Epithelial cell of proximal tubule (primary cell): ENCODE measurements at places on chromosomes 5 and 9. TPM values are rescaled to one million over a fixed set of nuclear protein-coding genes. Genes with fewer than 3 reads are reported as not detected.

GRCh38 chr9:127776195-127776923, 2.1 kb downstream of the SH2D3C start:
- no peak for DNase-seq

- no peak for DNase-seq
Measured at GRCh38 chr5:139650689-139651042, 2.5 kb downstream of the CXXC5 start.

DNA sequence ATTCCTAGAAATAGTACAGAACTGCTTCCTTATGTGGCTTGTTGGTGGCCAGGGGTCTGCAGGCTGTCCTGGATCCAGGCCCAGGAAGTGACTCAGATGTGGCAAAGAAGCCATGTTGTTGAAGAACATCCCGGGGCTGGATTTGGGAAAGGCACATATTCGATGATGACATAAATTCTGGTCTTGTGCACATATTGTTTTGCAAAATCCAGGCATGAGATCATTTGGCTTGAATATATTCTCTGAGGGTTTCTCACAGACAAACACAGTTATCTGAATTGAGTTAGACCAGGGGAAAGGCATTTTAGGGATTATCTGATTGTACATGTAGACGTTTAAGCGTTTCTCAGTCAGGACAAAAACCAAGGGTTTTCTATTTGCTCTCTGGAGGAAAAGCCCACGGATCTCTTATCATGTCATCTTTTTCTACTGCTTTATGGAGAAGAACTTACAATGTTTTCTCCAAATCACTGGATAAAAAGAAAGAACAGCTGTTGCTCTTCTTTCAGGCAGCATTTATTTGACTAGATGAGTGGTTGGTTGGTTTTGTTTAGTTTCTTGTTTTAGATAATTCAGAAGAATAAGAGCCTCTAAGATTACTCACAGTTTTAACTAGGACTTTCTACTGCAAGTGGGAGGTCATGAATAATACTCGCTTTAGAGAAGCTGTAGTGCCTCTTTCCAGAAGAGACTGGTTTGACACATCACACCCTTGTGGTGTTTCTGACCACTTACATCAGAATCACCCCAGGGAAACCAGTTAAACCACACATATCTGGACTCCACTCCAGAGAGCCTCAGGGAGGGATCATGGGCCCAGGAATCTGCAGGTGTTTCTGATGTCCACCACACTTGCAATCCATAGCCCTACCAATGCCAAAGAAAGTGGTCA, 29.5 kb upstream of the LHFPL2 start:
- peak; percentile 22 for DNase-seq

The PDZD2 gene
- total RNA-seq, result 1.8 and 8.4 TPM in 2 replicates

The PCDHA13 gene
- not detected in 2 replicates for total RNA-seq

DNA sequence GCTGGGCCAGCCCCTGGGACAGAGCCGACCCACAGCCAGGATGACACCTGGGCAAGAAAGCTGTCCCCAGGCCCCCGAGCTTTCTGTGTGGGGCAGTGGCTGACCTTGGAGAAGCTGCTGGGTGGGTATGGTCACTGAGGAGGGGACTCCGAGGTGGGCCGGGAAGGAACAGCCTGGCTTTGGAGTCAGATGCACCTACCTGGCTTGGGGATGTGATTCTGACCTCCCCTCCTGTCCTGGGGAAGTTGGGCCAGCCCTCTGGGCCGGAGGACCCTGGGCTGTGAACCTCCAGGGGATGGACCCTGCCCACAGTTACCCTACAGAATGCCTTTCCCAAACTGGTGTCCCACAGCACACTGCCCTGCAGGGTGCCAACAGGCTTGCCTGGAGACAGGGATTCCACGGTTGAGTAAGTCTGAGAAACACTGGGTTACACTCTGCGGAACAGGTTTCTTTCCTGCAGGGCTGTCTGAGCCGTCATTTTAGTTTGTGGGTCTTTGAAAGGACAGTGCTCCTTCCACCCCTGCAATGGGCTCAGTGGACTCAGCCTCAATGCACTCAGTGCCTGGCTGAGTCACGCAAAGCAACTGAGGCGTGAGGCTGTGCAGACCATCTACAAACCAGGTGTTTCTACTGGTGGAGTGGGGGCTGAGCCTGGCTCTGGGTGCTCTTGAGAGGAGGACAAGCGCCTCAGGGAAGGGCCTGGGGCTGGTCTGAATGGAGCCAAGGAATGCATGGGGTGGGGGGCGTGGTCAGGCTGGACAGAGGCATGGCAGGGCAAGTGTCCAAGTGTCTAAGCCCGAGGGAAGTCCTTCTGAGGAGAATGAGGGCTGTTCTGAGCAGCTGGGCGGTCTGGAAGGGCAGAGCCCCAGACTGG, 41.3 kb upstream of the PHYKPL start:
- no peak for DNase-seq

GRCh38 chr5:177494346-177495195, 2.8 kb downstream of the PDLIM7 start:
- no peak for DNase-seq

The WNK2 gene
- 0.29 and 1.0 TPM in 2 replicates for total RNA-seq

DNA sequence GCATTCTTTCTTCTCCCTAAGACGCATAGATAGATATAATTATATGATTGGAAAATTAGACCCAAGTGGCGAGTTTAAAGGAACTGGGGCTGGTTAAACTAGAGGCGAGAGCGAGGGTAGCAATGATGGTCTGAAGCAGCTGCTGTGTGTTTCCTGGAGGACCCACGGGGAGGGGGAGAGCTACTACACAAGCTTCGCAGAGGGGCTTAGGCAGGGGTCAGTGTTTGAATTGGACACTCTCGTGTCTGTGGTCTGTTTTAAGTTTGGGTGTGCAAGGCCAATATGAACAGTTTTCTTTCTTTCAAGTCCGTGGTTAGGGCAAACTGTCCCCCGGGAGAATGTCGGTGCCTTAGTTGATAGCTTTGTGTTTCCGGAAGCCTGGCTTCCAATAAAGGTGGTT, 43.1 kb downstream of the PDZD2 start:
- DNase-seq, result no peak

The CNTNAP3 gene
- total RNA-seq, result 5.5 and 16.6 TPM in 2 replicates

GRCh38 chr5:65840071-65840470, 86.3 kb upstream of the ERBIN start:
- DNase-seq, result no peak

The PRSS3 gene
- total RNA-seq, result 2.7 and 5.7 TPM in 2 replicates

DNA sequence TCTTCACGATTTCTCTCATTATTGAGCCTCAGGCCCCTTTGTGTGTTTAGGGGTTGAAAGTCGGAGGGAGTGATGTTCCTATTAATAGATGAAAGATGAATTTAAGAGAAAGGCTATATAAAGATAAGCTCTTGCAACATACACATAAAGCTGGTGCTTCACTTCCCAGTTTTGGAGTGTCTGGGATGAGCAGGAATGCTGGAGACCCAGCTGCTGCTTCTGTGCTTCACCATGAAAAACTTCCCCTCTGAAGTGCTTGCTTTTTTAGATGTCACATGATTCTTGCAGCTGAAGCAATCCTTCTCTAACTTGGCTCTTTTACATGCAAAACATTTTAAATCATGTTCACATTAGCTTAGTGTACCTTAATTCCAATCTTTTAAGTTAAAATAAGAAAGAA, 19.7 kb upstream of the SNCAIP start:
- DNase-seq, result no peak

- peak; percentile 42 for DNase-seq
Measured at GRCh38 chr5:62969409-62970120, 390.9 kb downstream of the LRRC70 start.

DNA sequence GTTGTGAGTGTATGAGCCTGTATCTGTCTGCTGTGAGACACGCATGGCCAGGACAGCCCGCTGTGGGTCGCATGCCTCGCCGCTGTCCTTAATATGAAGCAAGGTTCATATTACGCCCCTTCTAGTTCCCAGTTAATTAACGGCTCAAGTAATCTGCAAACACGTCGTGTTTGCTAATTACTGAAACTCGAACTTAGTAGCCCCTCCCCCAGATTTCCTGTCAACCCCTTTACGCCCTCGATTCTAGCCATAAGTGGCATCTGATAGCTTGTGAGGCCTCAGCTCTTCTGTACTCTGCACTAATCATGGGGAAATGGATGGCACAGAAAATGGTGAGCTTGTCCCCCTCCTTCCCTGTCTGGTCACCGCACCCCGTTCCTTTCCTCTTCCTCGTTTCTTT, 116.9 kb upstream of the OTULINL start:
- no peak for DNase-seq

DNA sequence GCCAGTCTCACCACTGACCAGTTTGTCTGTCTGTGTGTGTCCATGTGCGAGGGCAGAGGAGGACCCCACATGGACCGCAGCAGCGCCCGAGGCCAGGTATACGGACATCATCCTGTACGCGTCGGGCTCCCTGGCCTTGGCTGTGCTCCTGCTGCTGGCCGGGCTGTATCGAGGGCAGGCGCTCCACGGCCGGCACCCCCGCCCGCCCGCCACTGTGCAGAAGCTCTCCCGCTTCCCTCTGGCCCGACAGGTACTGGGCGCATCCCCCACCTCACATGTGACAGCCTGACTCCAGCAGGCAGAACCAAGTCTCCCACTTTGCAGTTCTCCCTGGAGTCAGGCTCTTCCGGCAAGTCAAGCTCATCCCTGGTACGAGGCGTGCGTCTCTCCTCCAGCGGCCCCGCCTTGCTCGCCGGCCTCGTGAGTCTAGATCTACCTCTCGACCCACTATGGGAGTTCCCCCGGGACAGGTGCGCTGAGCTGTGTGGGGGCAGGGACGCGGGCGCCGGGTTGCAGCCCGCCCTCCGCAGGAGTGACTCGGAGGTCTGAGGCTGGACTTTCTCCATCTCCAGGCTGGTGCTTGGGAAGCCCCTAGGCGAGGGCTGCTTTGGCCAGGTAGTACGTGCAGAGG, 6.5 kb downstream of the FGFR4 start:
- DNase-seq, result no peak

The MUSK gene
- not detected in 2 replicates for total RNA-seq

The DHX29 gene
- total RNA-seq, result 17.1 and 22.9 TPM in 2 replicates

- DNase-seq, result no peak
Measured at GRCh38 chr5:97088774-97089148, 53.6 kb downstream of the LIX1 start.

The PIP5KL1 gene
- 0.87 and 6.9 TPM in 2 replicates for total RNA-seq

DNA sequence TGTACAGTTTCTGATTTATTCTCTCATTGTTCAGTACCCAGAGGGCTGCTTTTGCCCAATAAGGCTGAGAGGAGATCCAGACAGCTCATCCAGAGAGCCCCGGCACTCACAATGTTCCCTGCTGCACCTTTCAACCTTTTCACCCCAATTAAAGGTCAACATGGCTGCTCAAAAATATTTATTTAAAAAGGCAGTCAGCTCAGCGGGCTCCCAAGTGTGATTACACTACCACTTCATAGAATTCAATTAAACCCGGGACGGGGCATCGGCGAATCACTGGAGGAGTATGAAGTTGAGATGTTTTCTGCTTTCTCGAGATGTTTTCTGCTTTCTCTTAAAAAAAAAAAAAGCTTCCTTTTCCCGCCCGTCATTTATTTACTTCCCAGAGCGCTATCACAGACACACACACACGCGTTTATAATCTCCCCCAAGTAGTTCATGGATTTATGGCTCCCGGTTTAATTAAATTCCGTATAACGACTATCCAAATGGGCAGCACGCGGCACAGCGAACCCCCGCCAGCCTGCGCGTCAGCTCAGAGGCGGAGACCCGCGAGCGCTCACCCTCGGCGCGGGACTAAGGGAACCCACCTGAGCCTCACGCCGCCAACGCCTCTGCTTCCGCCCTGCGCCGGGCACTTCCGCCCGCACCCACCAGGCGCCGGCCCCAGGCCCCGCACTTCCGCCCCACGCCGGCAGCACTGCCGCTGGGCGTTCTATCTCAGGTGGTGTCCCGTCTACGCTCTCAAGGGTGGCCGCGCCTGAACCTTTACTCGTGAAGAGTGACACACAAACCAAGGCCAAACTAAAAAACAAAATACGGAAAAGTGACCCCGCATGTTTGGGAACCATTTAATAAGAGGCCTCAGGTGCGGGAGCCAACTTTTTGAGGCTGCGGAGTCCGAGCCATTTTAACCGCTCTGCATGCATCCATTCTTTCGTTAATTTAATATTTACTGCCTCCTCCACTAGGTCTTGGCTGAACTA, at the start of gene C5orf63:
Gene C5orf63, minus strand, starts transcription at position 642 of the 986 bp plus-strand sequence. CDS start 14,507 bp downstream, outside the sequence.
- DNase-seq, result no peak

- no peak for DNase-seq
Measured at GRCh38 chr5:161889971-161890370, 42.1 kb downstream of the GABRA1 start.

DNA sequence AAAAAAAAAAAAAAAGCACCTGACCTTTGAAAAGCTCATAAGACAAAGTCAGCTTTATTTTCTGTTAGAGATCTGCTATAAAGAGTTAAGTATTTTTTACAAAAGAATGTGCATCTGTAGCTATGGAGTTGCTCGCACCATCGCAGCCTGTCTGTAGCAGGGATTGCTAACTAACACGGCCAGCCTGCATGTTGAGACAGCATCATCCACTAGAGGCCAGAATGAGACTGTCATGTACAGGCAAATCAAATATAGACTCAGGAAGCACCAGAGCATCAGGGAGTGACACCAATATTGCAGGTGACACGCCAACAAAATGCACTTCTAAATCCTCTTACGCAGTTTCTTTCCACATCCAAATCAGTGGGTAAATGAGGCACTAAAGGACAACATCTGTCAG, 136.3 kb upstream of the RASEF start:
- peak; percentile 25 for DNase-seq

DNA sequence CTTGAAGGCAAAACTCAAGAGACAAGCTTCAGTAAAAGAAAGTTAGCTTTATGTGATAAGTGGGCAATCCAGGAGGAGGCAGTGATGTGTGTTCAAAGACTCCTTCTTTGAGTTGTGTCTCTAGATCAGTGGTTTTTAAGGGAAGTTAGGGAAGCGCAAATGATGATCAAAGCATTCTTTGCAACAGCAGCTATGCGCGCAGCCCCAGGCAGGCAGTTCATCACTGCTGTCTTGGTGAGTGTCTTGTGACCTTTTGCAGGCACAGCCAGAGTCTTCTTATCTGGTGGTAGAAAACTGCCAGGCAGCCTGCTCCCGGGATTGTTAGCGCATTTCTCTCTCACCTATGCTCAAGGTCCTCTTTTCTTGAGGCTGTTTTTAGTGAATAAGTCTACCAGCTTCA, 40.3 kb upstream of the CLK4 start:
- DNase-seq, result no peak

DNA sequence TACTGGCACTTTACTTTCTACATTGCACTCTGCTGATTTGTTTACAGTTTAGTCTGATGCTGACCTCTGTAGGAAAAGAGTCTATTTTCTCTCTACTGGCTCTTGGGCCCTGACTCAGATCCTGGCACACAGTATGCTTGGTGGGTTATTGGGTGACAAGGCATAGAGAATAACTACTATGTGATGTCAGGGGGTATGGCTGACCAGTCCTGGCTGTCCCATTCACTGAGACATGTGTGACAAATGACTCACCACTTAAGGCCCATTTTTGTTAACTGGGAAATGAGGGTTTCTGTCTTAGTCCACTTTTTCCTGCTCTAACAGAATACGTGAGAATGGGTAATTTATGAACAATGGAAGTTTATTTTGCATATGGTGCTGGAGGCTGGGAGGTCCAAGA, 66.4 kb downstream of the DAPK1 start:
- no peak for DNase-seq
